ENCODE measurements at places on chromosomes 12 and 14.

- DNase-seq = no peak
Observed at GRCh38 chr12:44358636-44359035, 517.5 kb downstream of the NELL2 start.

DNA sequence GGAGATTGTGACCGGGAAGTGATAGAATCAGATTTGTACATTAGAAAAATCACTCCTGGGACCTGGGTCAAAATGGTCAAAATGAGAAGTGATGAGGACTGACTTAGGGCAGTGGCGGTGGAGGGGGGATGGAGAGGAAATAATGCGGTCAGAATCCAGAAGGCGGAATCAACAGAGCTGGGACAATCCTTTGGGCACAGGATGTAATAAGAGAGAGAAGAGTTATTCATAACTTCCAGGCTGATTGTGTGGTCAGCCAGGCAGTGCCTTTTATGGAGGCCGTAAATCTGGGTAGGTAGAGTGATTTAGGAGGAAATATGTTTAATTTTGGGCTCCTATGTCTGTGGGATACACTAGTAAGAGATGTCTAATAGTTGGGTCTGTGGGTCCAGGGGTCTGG lies 21.6 kb downstream of the FBXL14 start:
- no peak for DNase-seq

DNA sequence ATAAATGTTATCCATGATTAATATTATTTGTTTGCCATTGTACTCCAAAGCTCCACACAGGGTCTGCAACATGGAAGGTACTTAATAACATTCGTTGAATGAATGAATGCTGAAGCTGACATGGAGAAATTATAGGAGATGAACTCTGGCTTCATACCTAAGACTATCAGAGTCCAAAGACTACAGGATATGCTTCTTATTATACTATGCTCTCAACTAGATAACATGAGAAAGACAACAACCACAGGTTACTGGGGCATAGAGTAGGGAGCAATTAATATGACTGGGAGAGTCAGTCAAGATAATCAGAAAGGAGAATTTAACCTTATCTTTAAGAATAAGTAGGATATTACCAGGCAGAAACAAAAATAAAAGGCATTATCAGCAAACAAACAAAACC lies 236.3 kb upstream of the SOX5 start:
- no peak for DNase-seq

GRCh38 chr12:123449249-123449733 lies 8.6 kb upstream of the SNRNP35 start:
- no peak for DNase-seq

DNA sequence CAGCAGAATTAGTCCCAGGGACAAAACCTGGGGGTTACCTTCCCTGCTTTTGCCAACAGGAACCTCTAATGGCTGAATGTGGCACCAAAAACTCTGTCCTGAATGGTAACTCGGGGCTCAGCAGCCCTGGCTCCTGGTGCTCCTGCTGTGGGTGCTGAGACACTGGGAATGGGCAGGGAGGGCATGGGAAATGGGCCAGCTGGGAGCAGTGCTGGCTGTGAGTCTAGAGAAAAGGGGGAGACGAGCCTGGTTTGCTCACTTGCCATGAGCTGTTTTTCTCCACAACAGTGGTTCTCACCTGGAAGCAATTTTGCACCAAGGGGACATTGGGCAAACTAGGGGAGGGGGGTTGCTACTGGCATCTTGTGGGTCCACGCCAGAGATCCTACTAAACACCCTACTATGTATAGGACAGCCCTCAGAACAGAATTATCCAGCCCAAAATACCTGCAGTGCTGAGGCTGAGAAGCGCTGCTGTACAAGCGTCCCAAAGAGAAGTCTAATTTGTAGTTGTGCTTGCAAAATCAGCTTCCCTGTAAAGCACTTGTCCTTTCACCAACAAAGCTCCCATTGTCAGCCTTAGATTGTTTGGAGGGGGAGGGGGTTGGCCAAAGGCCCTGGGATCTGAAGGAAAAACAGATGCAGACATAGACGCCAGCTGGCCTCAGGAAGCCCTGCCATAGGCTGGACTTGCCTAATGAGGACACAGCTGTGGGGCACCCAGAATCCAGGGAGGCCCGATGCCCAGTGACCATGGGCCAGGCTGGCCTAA lies 3.6 kb downstream of the LRRC74A start:
- DNase-seq = no peak

- DNase-seq = no peak
Observed at GRCh38 chr14:37709419-37710195, 114.2 kb downstream of the TTC6 start.

DNA sequence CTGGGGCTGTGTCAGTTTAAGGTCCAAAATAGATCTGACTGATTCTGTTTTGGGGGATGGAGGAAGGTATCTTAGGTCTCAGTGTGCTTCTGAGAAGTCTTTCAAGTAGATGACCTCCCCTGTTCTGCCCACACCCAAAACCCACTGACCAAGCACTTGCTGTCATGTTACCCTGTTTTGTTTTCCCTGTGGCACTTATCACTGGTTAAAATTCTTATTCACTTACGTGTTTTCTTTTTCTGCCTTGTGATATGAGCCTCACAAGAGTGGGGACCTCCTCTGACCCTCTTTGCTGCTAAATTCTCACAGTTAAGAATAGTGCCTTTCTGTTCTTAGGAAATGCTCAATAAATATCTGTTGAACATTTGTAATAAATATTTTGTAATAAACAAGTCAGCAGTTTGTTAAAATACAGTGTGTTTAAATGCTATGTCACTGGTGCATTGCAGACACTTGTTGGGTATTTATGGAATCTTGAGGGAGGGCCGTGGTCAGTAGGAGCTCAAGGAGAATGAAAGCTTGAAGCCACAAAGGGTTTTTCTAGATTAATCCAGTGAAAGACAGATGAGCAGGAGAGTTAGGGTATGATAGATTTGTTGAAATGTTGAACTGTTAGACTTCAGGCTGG lies 20.9 kb downstream of the PLEKHA5 start:
- no peak for DNase-seq

GRCh38 chr12:103956509-103957027 lies 9.1 kb upstream of the TDG start:
- DNase-seq = no peak

DNA sequence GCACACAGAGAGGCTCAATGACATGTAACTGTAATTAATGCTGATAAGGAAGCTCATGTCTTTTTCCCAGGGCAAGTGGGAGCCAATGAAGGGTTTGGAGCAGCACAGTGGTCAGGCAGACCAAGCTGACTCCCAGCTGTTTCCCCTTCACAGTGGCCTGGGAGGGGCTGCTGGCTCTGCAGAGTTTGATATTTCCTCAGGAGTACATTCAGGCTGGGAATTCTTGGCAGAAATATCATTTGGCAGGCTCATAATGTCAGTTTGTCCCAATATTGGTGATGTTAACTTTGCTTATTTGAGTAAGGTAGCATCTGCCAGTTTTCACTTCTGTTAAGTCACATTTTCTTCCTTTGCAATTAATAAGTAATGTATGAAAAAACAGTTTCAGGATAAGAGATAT lies 247.0 kb downstream of the EMP1 start:
- DNase-seq = no peak

DNA sequence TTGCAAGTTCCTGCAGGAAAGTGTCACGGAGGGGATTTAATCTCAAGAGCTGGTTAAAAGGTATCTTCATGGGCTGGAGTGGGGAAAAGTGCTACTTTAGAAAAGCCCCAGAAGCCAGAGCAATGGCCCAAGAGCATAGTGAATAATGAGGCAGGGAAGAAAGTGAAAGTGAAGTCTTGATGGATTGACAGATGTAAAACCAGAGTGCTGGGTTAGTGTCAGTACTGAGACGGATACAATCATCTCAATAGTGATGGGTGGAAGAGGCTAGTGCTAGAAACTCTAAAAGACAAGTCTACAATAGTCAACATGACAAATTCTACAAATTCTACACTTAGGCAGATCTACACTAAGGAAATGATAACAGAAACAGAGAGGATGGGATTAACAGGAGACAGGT lies 68.1 kb downstream of the CIT start:
- no peak for DNase-seq

DNA sequence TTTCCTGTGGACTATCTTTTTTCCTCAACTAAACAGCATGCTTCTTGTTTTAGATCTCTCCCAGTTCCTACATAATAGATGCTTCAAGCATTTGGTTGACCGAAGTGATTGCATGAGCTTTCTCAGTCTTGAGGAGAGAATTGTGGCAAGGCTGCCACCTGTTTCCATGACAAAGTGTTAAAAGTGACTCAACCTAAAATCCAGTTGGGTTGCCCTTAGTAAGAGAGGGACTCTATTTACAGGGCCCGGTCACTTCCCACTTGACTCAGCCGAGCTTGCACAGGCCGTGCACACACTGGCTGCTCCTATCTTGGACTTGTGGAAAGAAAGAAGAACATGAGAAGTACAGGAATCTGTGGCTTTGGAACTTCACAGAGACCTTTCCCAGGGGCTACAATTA lies 2.1 kb upstream of the B4GALNT3 start:
- no peak for DNase-seq

DNA sequence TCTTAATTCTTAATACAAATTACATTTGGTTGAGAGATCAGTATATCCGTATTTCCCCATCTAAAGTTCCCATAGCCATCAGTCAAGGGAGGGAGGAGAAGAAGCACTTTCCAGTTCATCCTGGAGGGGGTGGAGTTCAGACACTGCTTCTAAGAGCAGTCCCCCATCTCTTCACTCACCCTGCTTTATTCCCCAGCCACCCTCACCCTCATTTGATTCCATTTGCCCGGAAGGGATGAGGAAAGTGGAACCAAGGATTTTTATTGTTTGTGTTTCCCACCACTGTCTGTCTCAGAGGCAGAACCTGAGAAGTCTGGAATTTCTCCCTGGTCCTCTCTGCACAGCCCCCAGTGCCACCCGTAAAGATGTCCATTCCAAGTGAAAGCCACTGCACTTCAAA lies 134.2 kb upstream of the HIF1A start:
- no peak for DNase-seq

- no peak for DNase-seq
Observed at GRCh38 chr12:82099216-82099615, 259.0 kb downstream of the CCDC59 start.

GRCh38 chr12:46364777-46365580 lies 7.6 kb downstream of the SLC38A2 start:
- DNase-seq = no peak

DNA sequence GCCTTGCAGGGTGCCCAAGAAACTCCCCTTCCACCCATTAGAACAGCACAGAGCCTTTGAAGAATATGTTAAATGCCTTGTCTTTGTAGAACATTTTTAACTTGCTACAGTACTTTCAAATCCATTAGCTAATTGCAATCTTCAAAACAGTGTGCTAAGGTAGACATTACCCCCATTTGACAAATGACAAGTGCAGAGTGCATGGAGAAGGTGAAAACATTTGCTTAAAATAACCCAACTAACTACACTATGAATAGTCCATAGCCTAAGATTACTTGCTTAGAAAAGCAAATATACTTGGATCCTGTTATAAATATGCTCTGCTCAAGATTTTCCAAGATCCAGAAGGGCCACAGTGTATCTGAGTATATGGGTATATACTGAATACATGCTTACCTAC lies 87.0 kb upstream of the G2E3 start:
- DNase-seq = no peak

- DNase-seq = no peak
Observed at GRCh38 chr12:50579757-50580267, 75.0 kb downstream of the DIP2B start.

GRCh38 chr14:97851428-97851995 lies 1054.3 kb downstream of the VRK1 start:
- DNase-seq = no peak

- no peak for DNase-seq
Observed at GRCh38 chr12:100566887-100567637, 6.4 kb upstream of the GAS2L3 start.

- DNase-seq = no peak
Observed at GRCh38 chr12:116026768-116027550, 250.5 kb downstream of the MED13L start.

DNA sequence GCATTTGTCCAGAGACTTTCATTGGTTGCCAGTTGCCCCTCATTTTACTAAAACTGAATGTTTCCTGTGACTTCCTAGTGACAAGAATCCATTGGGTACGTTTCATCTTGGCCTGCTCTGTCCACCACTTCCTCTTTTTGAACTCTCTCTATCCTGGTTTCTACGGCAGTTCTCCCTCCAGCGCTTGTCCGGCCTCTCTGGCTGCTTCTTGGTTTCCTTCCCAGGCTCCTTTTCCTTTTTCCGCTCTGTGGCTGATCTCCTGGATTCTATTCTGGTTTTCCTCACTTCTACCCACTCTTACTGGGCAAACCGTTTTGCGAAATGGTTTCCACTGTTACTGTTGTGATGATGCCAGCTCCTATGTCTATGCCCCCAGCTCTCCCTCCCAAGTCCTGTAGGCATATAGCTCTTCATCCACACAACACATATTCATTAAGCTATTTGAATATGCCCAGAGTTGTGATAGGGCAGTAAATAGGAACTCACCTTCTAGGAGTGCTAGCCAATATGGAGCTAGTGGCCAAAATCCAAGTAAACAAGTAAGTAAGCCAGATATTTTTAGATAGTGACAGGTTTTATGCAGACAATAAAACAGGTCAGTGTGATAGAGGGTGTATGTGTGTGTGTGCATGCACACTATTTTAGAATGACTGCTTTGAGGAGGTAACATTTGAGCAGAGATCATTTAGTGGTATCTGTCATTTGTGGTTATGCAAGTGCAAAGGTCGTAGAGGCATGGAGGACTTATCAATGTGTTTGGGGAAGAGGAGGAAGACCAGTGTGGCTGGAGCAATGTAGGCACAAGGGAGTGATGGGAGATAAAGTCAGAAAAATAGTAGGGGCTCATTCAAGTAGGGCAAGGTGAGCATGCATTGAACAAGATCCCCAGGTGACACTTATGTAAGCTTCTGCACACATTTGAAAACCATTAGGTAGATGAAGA lies 27.9 kb upstream of the CTDSP2 start:
- no peak for DNase-seq

DNA sequence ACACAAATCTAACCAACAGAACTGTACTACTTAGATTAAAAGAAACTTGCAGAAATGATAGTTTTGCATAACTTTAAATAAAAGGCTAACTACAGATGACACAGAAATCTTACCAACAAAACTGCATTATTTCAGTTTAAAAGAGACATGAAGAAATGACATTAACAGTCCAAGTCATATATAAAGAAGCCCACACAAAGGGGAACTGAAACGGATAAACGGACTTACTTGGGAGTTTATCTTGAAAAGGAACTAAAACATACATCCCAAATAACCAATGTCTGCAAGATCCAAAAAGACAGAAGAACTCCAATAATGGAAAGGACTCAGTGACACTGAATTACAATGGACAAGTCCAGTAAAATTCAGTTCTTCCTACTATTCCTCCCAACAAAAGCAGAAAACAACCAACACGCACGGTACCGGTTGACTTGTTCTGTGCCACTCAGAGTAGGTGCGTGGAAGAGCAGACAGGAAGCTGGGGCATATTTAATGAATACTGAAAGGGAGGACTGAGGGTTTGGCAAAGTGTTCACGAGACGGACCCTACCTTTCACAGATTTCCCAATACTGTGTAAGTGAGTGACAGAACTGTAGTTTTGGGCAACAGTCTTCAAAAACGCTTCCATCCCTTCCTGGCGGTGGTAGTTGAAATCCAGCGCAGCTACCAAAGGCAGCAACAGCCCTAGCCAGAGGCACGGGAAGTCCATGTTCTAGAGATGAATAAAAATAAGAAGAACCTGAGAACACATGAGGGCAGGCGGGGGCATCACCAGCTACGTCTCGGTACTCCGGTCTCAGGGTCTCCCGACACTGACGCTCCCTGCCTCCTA lies 627 bp downstream of the CPM start:
- DNase-seq = no peak

- DNase-seq = no peak
Observed at GRCh38 chr12:57815177-57816000, 3.1 kb downstream of the AVIL start.

Data from activated T-cell treated with anti-CD3 and anti-CD28 coated beads for 24 hours (primary cell).